ENCODE measurements at places on chromosomes 12 and 14.

GRCh38 chr14:94037954-94038353 is 11.8 kb downstream of the OTUB2 start:
- no peak for DNase-seq

DNA sequence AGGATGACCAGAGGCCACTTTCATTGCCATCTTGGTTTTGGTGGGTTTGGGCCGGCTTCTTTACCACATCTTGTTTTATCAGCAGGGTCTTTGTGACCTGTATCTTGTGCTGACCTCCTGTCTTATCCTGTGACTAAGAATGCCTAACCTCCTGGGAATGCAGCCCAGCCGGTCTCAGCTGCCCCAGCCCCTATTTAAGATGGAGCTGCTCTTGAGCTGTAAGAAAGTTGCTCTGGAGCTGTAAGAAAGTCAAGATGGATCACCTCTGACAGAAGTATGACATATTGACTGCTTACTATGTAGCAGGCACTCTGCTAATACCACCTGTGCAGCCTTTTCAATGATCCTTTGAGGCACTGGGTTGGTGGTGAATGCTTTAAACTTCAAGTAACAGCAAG is 52.1 kb downstream of the RIN3 start:
- DNase-seq, result no peak

- no peak for DNase-seq
Observed at GRCh38 chr14:103319422-103319821, 14.6 kb upstream of the EIF5 start.

GRCh38 chr12:54134850-54135249 is 53.9 kb downstream of the SMUG1 start:
- DNase-seq, result no peak

- DNase-seq, result no peak
Observed at GRCh38 chr12:13417516-13417915, 221.0 kb downstream of the EMP1 start.

GRCh38 chr14:29741909-29742401 is 185.7 kb downstream of the PRKD1 start:
- DNase-seq, result no peak

DNA sequence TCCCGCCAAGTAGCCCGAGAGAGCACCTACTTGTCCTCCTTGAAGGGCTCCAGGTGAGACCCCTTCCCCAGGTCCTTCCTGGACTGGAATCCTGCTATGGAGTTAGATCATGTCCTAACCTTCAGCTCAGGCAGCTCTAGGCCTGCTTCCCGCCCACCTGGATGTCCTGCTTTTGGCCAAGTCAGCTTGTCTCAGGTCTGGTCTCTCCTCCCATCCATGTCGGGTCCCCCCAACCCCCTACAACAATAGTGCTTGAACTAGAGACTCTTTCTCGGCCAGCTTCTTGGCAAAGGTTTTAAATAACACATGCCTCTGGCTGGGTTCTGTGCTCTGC is 3.6 kb downstream of the NAB2 start:
- DNase-seq, result no peak

- DNase-seq, result no peak
Observed at GRCh38 chr14:67313153-67313552, 46.5 kb downstream of the ATP6V1D start.

- DNase-seq, result no peak
Observed at GRCh38 chr14:51056421-51056820, 38.5 kb downstream of the TRIM9 start.
